ENCODE measurements at places on chromosomes 5 and 9.

- no peak for DNase-seq
Observed at GRCh38 chr5:142896325-142897007, 126.3 kb downstream of the ARHGAP26 start.

DNA sequence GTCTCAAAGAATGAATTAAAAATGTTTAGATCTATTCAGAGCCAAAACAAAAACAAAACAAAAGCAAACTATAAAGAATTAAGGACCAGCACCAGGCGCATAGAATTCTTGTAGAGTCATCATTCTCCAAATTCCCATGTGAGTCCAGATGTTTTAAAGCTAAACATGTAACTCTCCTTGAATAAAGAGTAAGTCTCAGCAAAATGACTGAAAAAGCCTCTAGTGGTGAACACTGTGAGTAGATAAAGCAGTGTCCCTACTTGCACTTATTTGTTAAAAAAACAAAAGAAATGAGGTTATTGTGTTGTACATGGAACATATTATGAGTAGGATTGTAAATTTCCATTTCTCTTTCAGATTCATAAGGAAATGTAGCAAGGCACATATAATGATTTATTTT is 44.0 kb downstream of the NNT start:
- no peak for DNase-seq

- peak; percentile 3 for DNase-seq
Observed at GRCh38 chr9:78821126-78821822, 524.3 kb downstream of the PSAT1 start.

GRCh38 chr9:114437401-114437893 is 49.7 kb upstream of the AKNA start:
- no peak for DNase-seq

DNA sequence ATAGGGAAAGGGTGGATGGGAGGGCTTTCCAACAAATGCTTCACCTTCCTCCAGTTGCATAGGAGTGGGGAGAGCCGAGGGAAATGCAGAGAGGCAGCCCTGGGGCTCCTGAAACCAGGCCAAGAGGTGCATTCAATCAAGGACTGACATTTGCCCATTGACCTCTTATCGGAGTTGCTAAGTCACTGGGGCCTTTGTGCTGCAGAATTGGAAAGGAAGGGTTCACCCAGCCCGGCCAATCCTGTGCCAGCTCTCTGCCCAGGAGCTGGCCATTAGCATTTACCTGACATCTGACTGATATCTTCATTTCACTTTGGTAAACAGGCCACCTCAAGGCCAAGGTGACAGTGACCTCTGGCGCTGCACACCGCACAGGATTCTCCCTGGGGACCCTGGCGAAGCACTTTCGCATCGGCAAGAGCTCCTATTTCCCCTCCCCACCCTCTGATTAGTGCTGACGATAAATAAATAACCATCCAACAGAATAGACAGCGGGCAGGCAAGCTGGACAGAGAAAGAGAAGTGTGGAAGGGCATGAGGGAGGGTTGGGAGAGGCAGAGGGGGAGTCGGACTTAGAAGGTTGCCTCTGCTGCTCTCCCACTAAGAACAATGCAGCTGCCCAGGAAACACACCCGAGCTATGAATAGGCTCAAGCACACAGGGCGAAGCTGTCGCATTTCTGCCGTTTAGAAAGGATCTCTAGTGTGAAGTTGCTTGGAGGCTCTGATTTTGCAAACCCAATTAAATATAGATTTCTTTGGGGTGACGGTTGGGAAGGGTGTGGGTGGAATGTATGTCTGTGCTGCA is 57.0 kb upstream of the BOD1 start:
- no peak for DNase-seq

GRCh38 chr5:514101-514485 is 10.2 kb downstream of the SLC9A3 start:
- no peak for DNase-seq

DNA sequence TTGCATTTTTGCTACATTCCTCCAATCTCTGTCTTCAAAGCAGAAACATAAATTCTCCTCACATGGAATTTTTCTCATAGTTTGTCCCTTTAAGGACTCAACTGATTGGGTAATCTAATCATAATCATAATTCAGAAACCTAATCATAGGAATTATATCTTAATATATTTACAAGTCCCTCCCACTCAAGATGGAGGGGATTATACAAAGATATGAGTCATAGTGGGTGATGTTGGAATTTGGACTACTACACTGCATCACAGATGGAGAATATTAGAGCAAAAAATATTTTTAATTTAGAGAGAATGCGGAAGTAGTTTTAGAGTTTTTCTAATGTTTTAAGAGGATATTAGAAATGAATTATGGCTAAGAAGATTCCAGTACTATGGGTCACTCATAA is 1034.0 kb downstream of the DTWD2 start:
- no peak for DNase-seq

- DNase-seq: no peak
Observed at GRCh38 chr5:4880304-4880741, 259.8 kb upstream of the ADAMTS16 start.

- no peak for DNase-seq
Observed at GRCh38 chr5:83672646-83673045, 48.0 kb downstream of the HAPLN1 start.

DNA sequence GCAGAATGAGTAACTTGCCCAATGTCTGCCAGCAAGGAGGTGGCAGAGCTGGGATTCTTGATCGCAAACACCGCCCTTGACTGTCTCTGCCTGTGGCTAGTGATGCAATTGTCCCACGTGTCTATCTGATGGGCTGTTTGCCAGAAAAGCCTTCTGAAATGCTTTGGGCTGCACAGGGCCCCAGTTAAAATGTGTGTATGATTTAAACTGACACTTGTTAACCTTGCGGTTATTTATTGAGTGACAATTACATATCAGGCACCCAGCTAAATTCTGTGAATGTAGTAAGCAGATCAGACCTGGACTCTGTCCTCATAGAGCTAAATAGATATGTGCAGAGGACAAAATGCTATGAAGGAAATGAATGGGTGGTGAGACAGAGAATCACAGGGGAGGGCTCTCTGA is 11.6 kb upstream of the IL12B start:
- DNase-seq: no peak

DNA sequence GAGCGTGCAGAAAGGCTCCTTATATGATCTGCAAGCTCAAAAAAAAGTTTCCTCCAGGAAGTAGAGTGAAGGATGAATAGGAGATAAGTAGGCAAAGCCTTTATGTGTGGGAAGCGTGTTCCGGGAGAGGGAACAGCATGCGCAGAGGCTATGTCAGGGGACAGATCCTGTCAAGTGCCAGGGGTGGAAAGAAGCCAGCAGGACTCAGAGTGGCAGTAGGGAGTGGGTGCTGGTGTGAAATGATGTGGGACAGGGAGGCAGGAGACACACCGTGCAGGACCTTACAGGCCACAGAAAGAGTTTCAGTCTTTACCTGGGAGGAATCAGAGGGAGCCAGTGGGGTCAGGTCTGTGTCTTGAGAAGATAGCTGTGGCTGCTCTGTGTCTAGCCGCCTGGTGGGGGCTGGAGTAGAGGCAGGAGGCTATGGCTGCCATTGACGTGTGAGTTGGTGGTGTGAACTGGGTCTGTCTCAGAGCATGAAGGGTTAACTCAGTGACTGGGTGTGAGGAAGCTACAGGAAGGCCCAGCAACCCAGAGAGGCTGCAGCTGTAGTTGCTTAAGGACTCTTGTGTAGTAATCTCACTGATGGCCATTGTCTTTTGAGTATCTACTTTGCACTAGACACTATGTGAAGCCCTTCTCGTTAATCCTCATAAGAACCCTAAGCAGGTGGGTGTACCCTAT is 71.3 kb downstream of the PPARGC1B start:
- DNase-seq: no peak

DNA sequence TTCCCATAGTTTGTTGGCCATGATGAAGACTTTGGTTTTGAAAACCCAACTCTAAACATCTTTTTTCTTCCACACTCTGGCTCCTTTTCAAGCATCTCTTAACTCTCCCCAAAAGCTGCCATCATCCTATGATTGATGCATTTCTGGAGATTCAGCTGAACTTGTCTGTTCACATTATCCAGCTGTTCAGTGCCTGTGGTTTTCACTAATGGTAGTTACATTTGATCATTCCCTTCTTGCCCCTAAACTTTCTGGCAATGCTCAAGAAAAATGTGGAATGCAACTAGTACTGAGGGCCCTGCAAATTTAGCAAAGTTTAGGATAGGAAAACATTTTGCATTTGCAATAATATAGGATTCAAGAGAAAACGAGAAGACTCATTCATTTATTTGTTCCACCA is 267.5 kb downstream of the ENC1 start:
- no peak for DNase-seq

GRCh38 chr9:72364679-72365524 is at the start of gene ZFAND5:
TSS of gene ZFAND5 (minus strand) at chr9:72365208. CDS start at chr9:72360778, 4,430 bp downstream.
- peak; percentile 93 for DNase-seq

GRCh38 chr5:50667653-50668595 is 1.5 kb downstream of the PARP8 start:
- DNase-seq: peak; percentile 91

DNA sequence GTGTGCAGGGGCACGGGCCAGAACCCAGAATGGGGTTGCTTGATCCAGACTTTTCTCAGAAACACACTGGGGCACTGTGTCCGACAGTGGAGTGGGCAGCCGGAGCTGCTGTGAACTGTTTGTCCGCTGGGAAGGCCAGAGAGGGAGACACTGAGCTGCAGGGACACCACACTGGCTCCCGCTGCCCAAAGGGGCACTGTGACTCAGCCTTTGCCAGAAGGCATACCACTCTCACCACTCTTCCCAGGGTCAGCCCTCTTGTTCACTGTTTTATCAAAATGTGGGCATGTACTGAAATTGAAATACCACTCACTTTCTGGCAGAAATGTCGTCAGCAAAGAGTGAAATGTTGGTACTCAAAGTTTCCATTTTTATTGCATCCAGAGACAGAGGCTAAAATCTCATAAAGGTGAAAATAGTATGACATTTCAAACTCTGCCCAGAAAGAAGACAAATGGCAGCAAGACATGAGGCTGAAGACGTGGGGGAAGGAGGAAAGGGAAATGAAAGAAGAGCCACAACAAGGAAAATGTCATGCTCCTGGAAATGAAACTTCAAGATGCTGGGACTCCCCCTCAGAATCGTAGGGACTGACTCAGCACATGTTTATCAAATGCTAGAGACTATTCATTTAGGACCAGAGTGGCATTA is 4.5 kb upstream of the IL7R start:
- peak; percentile 78 for DNase-seq

DNA sequence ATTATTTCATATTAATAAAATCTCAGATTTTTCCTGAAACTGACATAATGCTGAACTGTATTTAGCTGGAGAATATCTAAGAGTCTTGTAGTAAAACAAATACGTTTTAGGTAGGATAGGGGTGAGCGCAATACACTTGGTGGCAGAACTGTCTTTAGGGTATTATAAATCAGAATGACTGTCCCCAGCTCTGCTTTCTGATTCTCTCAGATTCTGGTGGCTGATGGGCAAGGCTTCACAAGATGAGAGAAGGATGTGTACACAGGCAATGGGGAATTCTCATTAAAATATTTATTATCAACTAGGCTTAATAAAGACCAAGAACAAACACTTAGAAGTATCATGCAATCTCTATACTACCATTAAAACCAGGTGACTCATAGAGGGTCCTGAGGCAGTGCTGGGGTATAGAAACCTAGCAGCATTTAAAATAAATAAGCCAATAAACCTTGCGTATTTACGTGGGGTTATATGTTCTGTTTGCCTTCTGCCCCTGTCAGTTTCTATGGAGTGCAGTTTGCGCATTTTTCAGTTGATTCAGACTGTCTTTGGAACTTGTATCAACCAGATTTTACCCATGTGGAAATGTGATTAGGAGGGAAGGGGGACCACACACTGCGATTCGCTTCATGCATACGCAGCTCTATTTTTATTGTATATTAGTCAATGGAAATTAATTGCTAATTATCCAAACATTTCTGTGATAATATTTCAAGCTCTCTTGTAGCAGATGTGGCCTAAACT is 1150.7 kb upstream of the WWC1 start:
- no peak for DNase-seq

DNA sequence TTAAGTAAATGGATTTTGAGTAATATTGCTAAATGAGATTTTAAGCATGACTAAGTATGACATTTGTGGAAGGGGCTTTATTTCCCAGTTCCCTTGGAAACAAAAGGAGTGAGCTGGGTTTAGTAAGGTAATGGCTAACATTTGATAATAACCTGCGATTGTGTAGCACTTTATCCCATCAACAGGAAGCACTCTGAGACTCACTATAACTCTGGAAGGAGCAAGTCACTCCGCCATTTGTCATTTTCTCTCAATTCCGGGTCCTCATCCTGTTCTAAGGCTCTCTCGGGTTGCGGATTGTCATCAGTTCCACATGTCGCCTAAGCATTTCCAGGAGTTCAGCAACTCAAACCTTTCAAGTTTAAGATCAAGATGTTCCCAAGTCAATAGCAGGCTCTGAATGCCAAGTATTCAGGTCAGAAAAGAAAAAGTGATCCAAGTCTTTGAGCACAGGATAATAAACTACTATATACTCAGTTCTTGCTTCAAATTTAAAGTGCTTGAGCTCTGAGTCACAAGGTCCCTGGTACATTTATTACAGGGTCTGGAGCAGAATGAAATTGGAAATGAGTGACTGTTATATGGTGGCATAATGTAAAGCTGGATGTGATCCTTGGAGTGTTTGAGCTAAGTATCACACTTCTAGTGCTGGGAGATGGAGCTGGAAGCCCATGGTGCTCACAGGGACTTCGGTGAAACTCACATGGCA is 39.3 kb downstream of the CAPSL start:
- DNase-seq: no peak
